ENCODE measurements at places on chromosomes 1 and 21. TPM values are rescaled to one million over a fixed set of nuclear protein-coding genes. Genes with fewer than 3 reads are reported as not detected.

Gene HLX
- 9.2 TPM for total RNA-seq

Gene HSPB7
- total RNA-seq = 4,476 TPM

DNA sequence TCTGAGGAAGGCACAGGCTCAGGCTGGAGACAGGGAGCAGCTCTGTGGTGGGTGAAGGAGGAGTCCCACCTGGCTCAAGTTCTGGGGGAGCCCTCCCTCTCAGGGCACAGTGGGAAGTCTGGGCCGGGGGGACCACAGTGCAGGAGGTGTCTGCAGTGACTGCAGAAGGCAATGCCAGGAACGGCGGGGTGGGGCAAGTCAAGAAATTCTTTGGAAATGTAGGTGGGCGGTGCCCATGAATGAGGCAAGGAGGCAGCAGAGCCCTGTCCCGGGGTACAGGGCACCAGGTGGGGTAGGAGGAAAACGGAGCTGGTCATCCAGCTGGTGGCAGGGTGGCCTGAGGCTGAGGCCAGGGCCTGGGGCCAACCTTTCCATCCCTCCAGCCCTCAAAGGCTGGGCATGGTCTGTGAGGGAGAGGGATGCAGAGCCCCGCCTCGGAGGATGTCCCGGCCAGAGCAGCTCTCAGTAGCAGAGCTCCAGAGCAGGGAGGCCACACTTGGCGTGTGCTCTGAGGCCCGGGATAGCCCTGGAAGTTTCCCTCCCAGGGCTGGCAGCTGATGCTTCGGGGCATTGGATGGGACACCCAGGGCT lies 4.7 kb downstream of the TFF3 start:
- no peak for DNase-seq

DNA sequence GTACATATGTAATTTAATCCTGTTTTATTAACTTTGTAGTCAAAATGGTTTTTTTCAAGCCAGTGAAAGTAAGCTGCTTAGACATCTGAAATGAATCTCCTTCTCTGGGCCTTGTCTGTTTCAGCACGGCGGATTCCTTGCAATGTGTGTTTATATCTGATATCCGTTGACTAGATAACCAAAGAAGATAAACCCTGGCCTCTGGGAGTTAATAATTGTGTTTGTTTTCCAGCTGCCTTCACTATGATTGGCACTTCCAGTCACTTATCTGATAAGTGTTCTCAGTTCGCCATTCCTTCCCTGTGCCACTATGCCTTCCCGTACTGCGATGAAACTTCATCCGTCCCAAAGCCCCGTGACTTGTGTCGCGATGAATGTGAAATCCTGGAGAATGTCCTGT lies 63.5 kb upstream of the UBE2U start:
- DNase-seq = no peak

GRCh38 chr21:18369115-18369514 lies 34.5 kb downstream of the TMPRSS15 start:
- no peak for DNase-seq

DNA sequence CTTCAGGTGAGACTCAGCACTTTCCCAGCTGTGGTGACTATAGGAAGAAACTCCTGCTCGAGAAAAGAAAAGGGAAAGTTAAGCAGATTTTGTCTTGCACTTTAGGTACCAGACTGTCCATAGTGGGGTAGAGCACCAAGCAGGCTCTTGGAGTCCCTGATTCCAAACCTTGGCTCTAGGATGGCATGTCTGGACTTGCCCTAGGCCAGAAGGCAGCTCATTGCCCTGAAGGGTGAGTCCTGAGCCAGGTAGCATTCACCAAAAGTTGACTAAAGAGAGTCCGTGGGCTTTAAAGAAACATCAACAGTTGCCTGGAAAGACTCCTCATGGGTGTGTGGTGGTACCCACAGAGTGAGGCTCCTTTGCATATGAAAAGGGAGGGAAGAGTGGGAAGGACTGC lies 145.2 kb upstream of the SNX7 start:
- DNase-seq = no peak

DNA sequence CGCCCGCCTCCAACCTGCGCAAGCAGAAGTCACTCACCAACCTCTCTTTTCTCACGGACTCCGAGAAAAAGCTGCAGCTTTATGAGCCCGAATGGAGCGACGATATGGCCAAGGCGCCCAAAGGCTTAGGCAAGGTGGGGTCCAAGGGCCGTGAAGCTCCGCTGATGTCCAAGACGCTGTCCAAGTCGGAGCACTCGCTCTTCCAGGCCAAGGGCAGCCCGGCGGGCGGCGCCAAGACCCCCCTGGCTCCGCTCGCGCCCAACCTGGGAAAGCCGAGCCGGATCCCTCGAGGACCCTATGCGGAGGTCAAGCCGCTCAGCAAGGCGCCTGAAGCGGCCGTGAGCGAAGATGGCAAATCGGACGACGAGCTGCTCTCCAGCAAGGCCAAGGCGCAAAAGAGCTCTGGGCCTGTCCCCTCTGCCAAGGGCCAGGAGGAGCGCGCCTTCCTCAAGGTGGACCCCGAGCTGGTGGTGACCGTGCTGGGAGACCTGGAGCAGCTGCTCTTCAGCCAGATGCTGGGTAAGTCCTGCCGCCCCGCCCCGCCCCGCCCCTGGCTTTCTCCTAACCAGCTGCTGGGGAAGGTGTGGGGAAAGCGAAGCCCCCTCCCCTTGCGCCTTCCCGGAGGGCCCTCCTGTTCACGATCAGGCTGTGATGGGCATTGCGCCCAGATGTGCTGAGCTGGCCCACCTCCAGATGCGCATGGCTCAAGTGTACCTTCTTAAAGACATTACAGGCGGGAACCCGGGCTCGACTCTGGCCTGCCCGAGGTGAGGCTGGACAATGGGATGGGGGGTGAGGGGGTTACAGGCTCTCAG lies 110.2 kb downstream of the NAV1 start:
- no peak for DNase-seq
